CD4-positive, alpha-beta T cell (primary cell): ENCODE measurements at places on chromosomes 11 and 22.
A peak's percentile ranks its signal among the peaks of the same experiment; 100 is the strongest.

DNA sequence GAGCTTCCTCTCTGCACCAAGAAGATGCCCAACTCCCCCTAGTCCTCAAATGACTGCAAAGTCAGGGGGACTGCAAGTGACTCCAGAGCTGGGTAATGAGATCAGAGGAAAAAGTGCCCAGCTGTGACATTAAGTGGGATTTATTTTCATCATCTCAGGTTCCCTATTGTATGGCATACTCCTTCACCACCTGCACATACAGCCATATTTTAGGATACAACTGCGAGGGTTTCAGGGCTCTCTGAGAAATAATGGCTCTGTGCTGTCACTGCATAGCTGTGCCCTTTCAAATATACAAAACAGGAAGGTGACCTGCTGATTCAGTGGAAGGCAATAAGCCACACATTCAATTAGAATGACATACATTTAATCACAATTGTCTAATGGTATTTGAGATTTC lies 45.6 kb upstream of the PLET1 start:
- no peak for DNase-seq

GRCh38 chr22:27433585-27434190 lies 367.9 kb downstream of the MN1 start:
- DNase-seq, result no peak

GRCh38 chr11:110947096-110947495 lies 234.9 kb upstream of the ARHGAP20 start:
- no peak for DNase-seq

GRCh38 chr11:1152316-1153104 lies 5.2 kb upstream of the MUC5AC start:
- no peak for DNase-seq

GRCh38 chr11:68340003-68340767 lies 27.8 kb downstream of the LRP5 start:
- peak; percentile 10 for DNase-seq
